Aorta (tissue), 5 donors: ENCODE measurements at places on chromosomes 12 and 14. TPM values are rescaled to one million over a fixed set of nuclear protein-coding genes. Genes with fewer than 3 reads are reported as not detected.
A peak's percentile ranks its signal among the peaks of the same experiment; 100 is the strongest.

DNA sequence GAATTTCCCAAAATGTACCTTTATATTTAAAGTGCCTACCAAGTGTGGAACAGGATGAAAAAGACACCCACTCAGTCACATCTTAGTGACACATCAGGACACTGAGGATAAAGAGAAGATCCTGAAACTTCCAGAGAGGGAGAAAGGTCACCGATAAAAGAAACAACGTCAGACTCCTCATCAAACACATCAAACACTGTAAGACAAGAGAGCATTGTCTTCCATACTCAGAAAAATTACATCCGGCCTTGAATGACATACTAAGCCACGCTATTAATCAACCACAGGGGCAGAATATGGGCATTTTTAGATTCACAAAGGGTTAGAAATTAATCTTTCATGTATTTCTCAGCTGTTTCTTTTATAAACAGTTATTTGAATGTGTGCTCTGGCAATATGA is 490.3 kb downstream of the APAF1 start:
- DNase-seq = no peak
- no peaks in the 10 kb centered on the region for H3K27me3 ChIP-seq
- H3K36me3 ChIP-seq = no peaks in the 10 kb centered on the region
- no peak overlapping the region for H3K4me3 ChIP-seq
- peaks cover under 1% of the 10 kb centered on the region for H3K4me1 ChIP-seq

The SRGAP1 gene
- 10.1 TPM for total RNA-seq

DNA sequence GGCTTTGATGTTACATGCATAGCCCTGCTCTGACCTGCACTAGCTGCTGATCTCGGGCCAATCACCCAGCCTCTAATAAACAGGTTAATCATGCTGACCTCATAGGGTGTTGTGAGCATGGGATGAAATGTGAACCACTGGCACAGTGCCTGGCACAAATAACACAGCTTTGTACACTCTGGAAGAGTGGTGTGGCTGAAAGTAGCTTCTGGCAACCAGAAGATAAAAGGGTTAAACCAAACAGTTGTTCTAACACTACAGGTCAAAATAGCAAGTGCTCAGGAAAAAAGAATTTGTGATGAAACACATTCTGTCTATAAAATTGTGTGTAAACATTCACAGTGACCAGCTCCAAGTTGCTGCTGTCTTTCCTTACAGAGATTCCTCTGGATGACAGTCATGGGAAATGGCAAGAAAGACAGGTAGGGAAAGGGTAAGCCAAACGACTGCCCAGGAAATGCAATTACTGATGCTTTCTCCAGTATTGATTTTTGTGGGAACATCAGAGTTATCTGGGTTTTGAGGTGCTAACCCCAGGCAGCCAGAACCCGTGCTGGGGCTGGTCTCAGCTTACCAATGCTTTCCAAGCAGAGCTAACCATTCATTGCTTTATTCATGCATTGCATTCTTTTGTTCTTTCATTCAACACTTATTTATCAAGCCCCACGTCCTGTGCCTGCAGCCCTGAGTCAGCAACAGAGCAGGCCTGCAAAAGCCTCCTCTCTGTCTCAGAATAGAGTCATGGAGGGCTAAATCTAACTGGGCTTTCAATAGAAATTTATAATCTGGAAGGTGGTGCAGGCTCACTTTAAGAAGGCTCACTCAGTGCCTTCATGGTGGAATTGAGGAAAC is 38.1 kb upstream of the CAPRIN2 start:
- H3K27me3 ChIP-seq = no peaks in the 10 kb centered on the region
- DNase-seq = no peak
- no peaks in the 10 kb centered on the region for H3K36me3 ChIP-seq
- no peak overlapping the region for H3K27ac ChIP-seq
- no peaks in the 10 kb centered on the region for H3K4me1 ChIP-seq
- H3K4me3 ChIP-seq = no peak overlapping the region

The CCDC197 gene
- total RNA-seq = 0.60 TPM

DNA sequence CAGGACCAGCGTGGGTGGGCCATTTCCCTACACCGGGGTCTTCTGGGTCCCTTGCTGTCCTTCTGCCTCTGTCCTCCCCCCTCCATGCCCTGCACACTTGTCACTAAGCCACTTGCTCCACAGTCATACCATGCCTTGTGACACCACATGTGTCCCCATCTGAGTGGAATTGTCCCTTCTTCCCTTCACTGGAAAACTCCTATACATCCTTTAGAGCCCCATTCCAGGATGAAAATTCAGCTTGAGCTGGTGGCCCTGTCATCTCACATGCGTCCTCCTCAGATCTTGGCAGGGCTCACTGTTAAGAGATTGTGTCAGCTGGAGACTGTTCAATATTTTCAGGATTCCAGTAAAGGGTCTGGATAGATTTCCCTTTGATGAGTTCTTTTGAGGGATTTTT is 87.4 kb downstream of the DNAH10 start:
- H3K4me3 ChIP-seq = no peak overlapping the region
- H3K36me3 ChIP-seq = no peaks in the 10 kb centered on the region
- no peaks in the 10 kb centered on the region for H3K4me1 ChIP-seq
- DNase-seq = no peak
- H3K27ac ChIP-seq = no peak overlapping the region
- H3K27me3 ChIP-seq = no peaks in the 10 kb centered on the region

- H3K27me3 ChIP-seq = no peaks in the 10 kb centered on the region
- H3K36me3 ChIP-seq = no peaks in the 10 kb centered on the region
- H3K4me1 ChIP-seq = no peaks in the 10 kb centered on the region
- H3K4me3 ChIP-seq = no peak overlapping the region
- no peak for DNase-seq
These were observed 295.3 kb upstream of the SOX5 start for GRCh38 chr12:24244801-24245200.

GRCh38 chr12:117140397-117141096 is 41.3 kb upstream of the TESC start:
- peaks cover 2% of the 10 kb centered on the region for H3K36me3 ChIP-seq
- no peak overlapping the region for H3K4me3 ChIP-seq
- H3K27ac ChIP-seq = no peak overlapping the region
- no peak for DNase-seq

DNA sequence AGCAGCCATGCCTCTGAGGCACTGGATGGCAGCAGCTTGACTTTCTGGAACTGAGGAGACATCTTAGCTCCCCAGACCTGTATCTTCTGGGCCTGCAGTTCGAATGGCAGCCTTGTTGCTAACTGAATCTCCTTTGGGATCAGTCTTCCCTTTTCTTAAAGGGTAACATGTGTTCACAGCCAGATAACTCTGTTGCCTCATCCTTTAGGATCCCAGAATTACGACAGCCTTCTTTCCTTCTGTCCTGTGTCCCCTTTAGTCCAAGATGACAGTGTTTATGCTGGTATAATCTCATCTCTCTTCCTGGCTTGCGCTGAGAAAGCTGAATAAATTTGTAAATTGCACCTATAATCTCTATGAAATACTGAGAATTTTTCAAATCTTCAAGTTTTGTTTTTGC is 9.1 kb upstream of the ERC1 start:
- no peaks in the 10 kb centered on the region for H3K27me3 ChIP-seq
- H3K27ac ChIP-seq = no peak overlapping the region
- no peaks in the 10 kb centered on the region for H3K36me3 ChIP-seq
- no peak for DNase-seq

DNA sequence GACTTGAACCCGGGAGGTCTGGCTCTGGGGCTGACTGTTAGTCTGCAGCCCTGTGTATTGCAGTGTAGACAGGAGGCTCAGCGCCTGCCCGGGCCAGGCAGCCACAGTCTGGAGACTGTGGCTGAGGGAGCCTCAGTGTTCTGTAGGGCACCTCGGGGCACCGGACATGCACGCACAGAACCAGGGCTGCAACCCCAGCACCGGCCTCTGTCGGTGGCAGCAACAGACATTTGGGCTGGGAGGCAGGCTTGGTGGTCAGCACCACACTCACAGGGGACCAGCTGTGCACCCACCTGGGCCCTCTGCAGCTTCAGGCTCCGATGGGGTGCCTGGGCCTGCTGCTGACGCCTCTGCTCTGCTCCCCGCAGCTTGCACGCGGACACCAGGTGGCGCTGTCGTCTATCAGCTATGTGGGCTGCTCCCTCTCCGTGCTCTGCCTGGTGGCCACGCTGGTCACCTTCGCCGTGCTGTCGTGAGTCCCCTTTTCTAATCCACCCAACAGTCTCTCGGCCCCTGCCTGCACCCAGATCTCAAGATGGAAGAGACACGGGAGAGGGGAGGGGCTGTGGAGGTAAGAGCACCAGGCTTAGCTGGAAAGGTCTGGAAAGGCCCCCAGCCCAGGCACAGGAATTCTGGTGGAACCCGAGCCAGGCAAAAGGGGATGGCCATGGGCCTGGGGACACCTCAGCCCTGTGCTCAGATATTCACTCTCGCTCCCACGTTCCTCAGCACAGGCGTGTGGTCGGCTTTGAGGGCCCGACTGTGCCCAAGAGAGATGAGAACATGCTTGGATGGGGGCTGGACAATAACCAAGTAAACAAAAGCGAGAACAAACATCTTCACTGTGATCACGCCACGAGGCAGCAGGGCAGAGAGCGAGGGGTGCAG is 151.0 kb downstream of the ADGRD1 start:
- no peaks in the 10 kb centered on the region for H3K36me3 ChIP-seq
- H3K27me3 ChIP-seq = no peaks in the 10 kb centered on the region
- DNase-seq = peak; percentile 95
- H3K4me1 ChIP-seq = no peaks in the 10 kb centered on the region

DNA sequence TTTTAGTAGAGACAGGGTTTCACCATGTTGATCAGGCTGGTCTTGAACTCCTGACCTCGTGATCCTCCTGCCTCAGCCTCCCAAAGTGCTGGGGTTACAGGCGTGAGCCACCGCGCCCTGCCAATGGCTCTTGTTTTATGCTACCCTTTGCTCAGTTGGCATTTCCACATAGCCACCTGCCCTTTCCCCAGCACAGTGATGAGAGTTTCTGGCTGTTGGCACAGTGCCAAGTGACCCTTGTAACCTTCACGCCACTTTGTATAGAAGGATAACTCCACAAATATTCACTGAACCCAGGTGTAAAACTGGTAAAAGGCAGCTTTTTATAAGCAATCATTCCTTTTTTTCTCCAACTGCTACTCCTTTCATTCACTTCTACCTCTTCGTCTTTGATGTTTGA is 18.5 kb upstream of the CCDC175 start:
- H3K27ac ChIP-seq = no peak overlapping the region
- no peaks in the 10 kb centered on the region for H3K4me1 ChIP-seq
- peaks cover 2% of the 10 kb centered on the region for H3K36me3 ChIP-seq
- no peak for DNase-seq
- H3K27me3 ChIP-seq = no peaks in the 10 kb centered on the region
- H3K4me3 ChIP-seq = no peak overlapping the region

GRCh38 chr12:70660620-70661219 is 23.5 kb upstream of the PTPRB start:
- H3K27me3 ChIP-seq = no peaks in the 10 kb centered on the region
- H3K36me3 ChIP-seq = no peaks in the 10 kb centered on the region
- no peaks in the 10 kb centered on the region for H3K4me1 ChIP-seq
- H3K4me3 ChIP-seq = no peak overlapping the region

DNA sequence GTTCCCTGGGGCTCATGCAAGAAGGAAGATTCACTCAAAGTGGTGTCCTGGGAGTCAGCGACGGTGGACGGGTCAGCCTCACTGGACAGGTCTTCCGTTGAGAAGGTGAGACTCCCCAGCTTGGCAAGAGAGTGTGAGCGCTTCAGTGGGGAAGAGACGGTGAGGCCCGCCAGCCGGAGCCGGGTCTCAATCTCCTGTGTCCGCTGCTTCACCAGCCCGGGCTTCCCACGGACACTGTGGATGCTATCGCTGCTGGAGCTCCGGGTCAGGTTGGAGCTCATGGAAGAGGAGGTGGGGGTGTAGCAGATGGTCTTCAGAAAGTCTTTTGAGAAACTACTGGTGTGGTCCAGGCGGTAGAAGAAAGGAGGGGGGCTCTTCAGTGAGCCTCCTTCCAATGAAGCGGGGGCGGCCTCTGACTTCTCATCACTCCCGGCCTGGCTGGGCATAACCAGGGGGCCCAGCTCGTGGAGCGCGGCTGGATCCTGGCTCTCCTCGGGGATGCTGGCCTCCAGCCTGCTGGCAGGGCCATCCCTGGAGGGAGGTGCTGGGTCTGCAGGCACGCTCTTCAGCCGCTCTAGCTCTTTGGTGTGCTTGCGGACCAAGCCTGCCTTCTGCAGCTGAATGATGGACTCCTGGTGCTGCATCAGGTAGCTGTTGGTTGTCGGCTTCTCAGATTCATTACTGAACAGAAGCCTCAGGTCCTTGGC is 56.9 kb upstream of the CORO1C start:
- H3K4me1 ChIP-seq = no peaks in the 10 kb centered on the region
- H3K36me3 ChIP-seq = peaks cover 2% of the 10 kb centered on the region
- H3K4me3 ChIP-seq = no peak overlapping the region
- no peaks in the 10 kb centered on the region for H3K27me3 ChIP-seq
- DNase-seq = peak; percentile 73

- H3K36me3 ChIP-seq = no peaks in the 10 kb centered on the region
- no peak overlapping the region for H3K4me3 ChIP-seq
- no peak overlapping the region for H3K27ac ChIP-seq
- no peaks in the 10 kb centered on the region for H3K27me3 ChIP-seq
- no peak for DNase-seq
These were observed 97.6 kb upstream of the SCAF11 start for GRCh38 chr12:46087916-46088439.

DNA sequence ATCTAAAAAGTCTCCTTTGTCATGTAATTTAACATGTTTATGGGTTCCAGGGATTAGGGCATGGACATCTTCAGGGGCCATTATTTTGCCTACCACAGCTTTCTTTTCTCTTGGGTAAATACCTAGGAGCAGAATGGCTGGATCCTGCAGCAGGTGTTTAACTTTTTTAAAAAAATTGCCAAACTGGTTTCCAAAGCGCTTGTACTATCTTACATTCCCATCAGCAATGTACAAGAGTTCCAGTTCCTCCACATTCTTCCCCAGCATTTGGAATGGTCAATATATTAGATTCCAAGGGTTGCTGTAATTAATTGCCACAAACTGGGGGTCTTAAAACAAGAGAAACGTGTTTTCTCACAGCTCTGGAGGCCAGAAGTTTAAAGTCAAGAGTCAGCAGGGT is 27.7 kb upstream of the MYL2 start:
- no peaks in the 10 kb centered on the region for H3K36me3 ChIP-seq
- DNase-seq = no peak
- no peak overlapping the region for H3K4me3 ChIP-seq
- no peaks in the 10 kb centered on the region for H3K27me3 ChIP-seq
- H3K4me1 ChIP-seq = no peaks in the 10 kb centered on the region

The PLEKHG7 gene
- total RNA-seq = not detected

The FIGNL2 gene
- 1.0 TPM for total RNA-seq

DNA sequence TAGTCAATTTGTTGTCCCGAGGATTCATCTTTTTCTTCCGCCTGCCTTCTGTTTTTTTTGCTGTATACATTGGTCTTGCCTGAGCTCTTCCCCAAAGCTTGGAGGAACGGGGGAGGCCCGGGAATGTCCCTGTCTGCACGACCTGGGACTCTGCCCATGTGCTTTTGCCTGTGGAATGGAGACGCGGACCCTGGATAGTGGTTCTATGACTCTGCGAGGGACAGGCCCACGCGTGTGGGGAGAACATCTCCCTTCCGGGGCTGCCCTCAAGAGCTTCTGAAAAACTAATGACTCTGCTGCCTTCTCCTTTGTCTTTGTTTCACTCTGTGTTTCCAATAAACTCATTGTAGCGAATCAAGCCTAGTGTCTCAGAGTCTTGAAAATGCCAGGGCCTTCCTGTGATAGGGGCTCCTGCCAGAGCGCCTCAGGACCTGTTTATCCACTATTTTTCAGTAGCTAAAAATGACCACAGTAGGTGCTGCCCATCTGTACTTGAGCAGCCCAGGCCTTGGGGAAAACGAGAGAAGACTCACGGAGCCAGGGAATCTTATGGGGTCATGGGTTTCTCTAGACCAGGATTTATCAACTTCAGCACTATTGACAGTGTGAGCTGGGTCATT is 12.3 kb downstream of the KRT83 start:
- H3K27ac ChIP-seq = no peak overlapping the region
